Kidney (tissue), 22 donors: ENCODE measurements at places on chromosomes 5 and 9.
A peak's percentile ranks its signal among the peaks of the same experiment; 100 is the strongest.

- DNase-seq = no peak
These were observed 34.1 kb downstream of the ETF1 start for GRCh38 chr5:138508958-138509357.

- DNase-seq = no peak
These were observed 4.4 kb downstream of the LCN9 start for GRCh38 chr9:135667463-135668001.

DNA sequence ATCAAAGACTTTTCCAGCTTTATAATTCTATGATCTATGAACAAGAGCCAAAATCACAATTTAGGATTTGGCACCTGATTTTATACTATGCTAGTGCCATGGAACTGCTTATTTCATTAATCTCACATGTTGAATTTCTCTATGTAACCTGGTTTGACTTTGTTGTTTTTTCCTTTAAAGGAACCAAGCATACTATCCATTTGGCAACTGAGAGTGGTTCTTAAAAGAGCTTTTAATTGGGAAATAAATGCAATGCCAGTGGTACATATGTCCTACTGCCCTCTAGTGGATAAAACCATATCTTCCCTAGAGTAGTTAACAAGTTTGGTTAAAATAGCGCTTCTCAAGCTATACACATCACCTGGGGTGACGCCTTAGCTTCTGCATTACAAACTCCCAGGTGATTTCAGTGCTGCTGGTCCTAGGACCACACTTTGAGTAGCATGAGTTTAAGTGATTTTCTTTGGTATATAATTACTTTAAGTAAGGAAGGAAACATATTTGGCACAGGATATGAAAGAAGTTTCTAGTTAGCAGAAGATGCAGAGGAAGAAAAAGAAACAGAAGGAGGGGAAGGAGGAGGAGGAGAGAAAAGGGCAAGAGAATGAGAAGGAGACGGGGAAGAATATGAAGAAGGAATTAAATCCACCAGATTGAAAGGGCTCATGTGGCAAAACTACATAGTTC, 56.8 kb downstream of the FGF10 start:
- no peak for DNase-seq

- DNase-seq = no peak
These were observed 1262.6 kb downstream of the EFNA5 start for GRCh38 chr5:106408141-106408540.

DNA sequence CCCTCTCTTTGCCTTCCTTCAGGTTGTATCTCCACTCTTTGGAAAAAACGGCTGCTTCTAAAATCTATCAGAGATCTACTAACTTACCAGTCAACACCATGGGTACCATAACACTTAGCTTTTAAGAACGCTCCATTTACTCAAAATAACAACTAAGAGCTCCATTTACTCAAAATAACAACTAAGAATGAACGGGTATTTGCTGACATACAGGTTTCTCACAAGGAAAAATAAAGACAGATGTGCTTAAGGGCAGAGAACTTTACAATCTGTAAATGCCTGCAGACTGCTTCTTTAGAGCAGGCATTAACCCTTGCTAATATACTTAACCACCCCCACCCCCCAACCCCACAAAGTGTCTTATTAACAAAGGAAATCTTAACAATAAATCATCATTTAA, 2.8 kb downstream of the UBAP2 start:
- no peak for DNase-seq

DNA sequence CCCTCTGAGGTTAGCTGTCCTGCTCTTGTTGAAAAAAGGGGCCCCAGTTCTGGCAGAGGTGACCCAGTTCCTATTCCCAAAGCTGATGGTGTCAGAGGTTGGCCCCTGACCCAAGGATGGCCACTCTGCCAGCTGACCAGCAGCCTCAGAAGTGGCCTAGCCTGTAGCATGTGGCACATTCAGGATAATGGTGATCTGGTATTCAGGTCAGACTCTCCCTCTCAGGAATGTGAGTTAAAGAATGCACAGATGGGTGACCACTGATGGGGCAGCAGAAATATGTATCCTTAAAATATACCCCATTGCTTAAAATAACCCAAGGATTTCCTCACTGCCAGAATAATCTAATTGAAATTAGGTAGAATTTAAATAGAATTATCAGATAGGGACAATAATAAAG, 369.2 kb downstream of the SEMA5A start:
- no peak for DNase-seq

DNA sequence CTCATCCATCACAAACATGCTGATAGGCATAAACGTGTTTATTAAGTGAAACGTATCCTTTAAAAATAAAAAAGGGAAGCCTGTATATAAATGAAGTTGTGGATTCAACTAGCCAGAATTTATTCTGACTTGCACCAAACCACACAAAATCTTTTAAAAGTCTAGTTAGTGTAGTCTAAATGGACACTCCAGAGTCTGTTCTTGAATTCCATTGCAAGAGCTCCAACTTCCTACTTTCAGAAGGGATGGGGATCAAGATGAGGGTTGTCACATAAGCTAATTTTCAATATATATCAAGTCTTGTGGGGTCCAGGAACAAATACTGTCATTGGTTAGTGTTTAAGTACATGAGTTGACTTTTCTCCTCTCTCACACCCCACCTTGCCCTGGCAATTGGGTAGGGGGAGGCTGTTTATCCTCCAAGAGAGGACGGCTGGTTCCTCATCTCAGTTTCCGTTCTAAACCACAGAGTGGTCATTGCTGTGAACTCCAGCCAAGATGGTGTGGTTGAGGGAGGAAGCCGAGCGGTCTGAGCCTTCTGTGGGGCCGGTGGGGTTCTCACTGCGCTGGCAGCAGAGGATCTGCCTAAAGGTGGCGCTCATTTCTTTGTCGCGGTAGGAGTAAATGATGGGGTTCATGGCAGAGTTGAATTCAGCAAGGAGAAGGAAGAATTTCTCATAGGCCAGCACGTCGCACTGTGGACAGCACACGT, 163.2 kb downstream of the LPAR1 start:
- no peak for DNase-seq

DNA sequence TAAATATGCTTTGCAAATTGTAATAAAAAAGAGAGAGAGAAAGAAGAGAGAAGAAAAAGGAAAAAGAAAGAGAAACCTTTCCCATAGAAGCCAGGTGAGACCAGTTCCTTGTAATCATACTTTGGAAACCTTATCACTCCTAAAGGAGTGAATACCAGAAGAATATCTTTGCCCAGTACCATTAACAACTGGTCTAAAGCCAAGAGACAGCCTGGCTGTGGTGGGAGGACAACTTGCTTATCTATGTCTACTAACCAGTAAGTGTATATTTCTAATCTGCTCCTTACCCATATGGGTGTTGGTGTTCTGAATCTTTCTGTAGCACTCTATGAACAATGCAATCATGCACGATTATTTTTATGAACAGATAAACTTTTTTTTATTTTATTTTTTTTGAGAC, 10.5 kb upstream of the TXN start:
- no peak for DNase-seq

- no peak for DNase-seq
These were observed 74.0 kb upstream of the RAPGEF6 start for GRCh38 chr5:131709043-131709442.

GRCh38 chr9:104682642-104683041, 11.7 kb upstream of the OR13D1 start:
- peak; percentile 79 for DNase-seq

DNA sequence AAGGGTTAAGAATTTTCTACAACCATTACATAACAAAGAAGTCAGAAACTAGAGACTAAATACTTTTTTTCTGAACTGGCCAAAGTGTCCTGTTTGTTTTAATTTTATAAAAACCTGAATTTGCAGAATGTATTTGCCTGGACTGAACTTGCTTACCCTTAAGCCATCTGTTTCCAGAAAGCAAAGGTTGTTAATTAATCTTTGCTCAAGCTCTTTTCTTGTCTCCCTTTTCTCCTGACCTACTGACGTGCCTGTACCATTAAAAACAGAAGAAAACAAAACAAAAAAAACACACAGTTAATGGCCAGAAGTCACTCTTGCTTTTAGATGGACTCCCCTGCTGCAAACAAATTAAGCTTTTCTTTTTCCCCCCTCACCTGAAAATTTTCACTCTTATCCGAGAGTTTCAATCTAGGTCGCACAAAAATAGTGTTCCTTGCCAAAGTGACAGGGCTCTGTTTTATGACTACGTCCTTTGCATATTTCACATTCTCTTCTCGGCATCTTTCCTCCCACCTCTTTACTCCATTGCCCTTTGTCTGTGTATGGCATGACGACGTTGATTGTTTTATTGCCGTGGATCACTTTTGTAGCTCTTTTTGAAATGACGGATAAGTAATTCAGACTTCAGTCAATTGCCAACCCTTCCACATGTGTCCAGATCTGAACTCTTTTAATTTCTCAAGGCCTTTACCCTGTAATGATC, 333.8 kb upstream of the GRIN3A start:
- peak; percentile 59 for DNase-seq

- peak; percentile 96 for DNase-seq
These were observed 60.1 kb upstream of the ZNF608 start for GRCh38 chr5:124806373-124807077.

DNA sequence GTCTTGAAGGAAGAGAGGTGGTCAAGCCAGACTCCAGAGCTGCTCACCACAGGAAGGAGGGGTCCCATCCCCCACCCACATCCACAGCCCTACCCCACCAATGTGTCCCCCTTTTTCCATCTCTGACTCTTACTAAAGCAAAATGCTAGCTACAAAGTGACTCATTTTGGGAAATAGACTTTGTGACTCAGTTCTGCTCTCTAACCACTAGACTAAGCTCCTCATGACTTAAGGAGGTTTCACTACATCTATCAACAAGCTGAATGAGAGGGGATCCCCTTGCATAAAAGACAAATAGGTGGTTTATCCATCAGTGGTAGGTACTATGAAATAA, 35.1 kb upstream of the ADRB2 start:
- DNase-seq = no peak

DNA sequence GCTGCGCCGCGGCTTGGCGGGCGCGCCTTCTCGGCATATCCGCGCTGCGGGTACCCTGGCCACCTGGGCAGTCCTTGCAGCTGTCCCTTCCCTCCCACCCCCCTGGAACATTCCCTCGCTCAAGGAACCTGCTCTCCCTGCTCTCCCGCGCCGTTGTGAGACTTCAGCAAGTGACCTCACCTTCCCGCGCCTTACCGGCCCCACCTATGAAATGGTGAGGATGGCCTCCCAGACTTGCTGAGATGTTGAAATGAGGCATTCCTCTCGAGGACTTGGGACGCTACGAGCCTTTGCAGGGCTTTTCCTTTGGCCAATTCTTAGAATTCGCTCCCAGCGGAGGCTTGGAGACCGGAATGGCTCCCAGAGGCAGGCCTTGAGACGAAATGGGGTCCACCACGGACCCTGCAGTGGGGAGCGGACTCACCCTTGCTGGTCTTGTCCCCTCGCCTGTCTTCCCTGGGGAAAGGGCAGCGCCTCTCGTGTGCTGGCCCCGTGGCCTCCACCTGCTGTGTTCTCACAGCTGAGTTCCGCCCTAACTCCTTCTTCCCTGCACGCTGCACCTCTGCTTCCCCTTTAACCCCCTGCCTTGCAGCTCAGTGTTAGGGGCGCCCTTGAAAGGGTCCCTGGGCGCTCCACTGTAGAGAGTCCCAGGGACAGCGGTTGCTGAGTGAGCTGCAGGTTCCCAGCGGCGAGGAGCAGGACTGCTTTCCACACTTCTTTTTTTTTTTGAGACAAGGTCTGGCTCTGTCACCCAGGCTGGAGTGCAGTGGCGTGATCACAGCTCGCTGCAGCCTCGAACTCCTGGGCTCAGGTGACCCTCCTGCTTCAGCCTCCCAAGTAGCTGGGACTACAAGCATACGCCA, 907 bp downstream of the HMCN2 start:
- peak; percentile 40 for DNase-seq

- peak; percentile 19 for DNase-seq
These were observed 16.4 kb upstream of the RNF180 start for GRCh38 chr5:64149268-64149667.

DNA sequence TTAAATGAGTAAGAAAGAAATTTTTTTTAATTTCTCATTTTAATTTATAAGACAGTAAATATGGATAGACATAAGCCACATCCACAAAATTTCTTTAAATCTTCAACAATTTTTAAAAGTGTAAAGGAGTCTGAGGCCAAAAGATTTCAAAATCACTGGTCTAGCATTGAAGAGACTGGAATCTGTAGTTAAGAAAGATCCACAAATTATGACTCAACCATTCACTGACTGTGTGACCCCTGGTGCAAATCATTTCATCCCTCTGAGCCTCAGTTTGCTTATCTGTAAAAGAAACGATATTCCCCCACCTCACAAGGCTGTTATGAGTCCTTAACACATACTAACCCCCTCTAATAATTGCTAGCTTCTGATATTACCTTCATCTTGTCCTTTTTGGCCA, 98.5 kb downstream of the EBF1 start:
- DNase-seq = no peak

- DNase-seq = no peak
These were observed 19.6 kb upstream of the RNF20 start for GRCh38 chr9:101514071-101514470.
